ENCODE measurements at places on chromosomes 2 and 18.

GRCh38 chr2:62968168-62968567 is 82.5 kb upstream of the OTX1 start:
- H3K27ac ChIP-seq = no peak overlapping the region
- H3K36me3 ChIP-seq = no peaks in the 10 kb centered on the region
- DNase-seq = no peak
- H3K4me3 ChIP-seq = no peak overlapping the region
- no peaks in the 10 kb centered on the region for H3K27me3 ChIP-seq

DNA sequence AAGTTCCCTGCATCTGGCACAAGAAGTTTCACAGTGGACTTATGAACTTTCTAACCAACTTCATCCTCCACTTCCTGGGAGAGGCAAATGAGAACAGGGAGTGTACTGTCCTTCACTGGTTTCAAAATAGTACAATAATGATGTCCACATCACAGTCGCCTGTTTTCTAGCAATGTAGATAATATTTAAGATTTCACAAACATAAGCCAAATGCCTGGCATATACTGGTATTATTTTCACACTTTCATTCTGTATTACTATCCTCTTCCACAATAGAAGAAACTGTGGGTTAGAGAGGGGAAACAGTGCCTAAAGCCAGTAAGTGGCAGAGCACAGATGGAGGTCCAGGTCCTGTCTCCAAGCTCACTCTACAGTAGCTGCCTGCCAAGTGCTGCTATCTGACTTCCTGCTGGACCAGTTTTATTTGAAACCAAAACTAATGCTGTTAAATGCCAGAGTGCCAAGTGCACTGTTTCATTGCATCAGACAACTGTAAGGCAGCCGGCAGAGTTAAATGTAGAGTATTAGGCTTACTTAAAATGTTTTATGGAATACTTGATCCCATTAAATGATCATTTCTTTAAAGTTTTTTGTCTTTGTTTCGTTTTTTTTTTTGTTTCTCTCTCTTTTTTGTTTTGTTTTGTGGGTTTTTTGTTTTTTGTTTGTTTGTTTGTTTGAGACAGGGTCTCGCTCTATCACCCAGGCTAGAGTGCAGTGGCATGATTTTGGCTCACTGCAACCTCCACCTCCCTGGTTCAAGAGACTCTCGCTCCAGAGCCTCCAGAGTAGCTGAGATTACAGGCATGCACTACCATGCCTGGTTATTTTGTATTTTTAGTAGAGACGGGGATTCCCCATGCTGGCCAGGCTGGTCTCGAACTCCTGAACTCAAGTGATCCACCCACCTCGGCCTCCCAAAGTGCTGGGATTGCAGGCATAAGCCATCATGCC is 15.1 kb downstream of the COBLL1 start:
- H3K36me3 ChIP-seq = no peaks in the 10 kb centered on the region
- no peaks in the 10 kb centered on the region for H3K4me1 ChIP-seq
- no peaks in the 10 kb centered on the region for H3K27me3 ChIP-seq
- H3K4me3 ChIP-seq = no peak overlapping the region
- no peak overlapping the region for H3K27ac ChIP-seq
- DNase-seq = no peak

DNA sequence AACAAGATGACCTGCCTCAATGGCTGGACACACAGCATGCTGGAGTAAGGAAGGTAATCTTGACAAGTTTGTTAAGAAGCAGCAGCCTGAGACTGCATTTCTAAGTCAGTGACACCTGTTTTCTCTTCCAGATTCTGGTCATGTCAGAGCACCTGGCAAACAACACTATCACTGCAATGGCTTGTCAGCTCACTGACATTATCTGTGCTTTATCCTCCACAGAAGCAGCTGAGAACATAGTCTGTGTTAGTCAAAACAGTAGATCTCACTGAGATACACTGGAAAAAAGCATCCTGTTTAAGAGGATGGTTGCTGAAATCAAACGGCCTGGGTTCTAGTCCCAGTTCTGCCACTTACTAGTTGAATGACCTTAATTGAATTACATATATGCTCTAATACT is 355.2 kb downstream of the RIT2 start:
- no peak for DNase-seq
- H3K4me1 ChIP-seq = no peaks in the 10 kb centered on the region
- H3K27me3 ChIP-seq = no peaks in the 10 kb centered on the region
- no peak overlapping the region for H3K4me3 ChIP-seq
- H3K36me3 ChIP-seq = no peaks in the 10 kb centered on the region

DNA sequence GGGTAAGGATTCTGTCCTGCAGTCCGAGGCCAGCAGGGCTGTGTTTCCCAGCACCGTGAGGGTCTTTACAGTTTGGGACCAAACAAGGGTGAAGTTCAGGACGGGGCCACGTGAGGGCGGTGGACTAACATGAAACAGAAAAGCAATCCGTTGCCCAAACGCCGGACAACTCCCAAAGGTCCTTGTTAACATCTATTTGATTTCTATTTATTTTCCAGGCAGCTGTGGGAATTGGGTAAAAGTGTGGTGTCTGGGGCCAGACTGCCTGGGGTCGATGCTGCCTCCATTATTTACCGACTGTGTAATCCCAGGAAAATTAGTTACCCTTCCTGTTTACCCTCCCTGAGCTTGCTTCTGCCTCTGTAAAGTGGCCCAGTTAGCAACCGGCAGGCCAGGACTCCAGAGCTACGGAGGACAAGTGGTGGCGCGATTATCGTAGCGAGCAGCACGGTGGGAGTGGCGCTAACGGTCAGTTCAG is 66.3 kb upstream of the TCF7L1 start:
- peak; percentile 22 for DNase-seq
- H3K4me1 ChIP-seq = no peaks in the 10 kb centered on the region
- no peak overlapping the region for H3K4me3 ChIP-seq
- H3K27ac ChIP-seq = no peak overlapping the region

- no peak overlapping the region for H3K4me3 ChIP-seq
- DNase-seq = no peak
- no peak overlapping the region for H3K27ac ChIP-seq
- H3K36me3 ChIP-seq = no peaks in the 10 kb centered on the region
- H3K27me3 ChIP-seq = peaks cover 11% of the 10 kb centered on the region
- H3K4me1 ChIP-seq = peaks cover 17% of the 10 kb centered on the region
These were observed 6.6 kb upstream of the KANSL1L start for GRCh38 chr2:210177769-210178168.

DNA sequence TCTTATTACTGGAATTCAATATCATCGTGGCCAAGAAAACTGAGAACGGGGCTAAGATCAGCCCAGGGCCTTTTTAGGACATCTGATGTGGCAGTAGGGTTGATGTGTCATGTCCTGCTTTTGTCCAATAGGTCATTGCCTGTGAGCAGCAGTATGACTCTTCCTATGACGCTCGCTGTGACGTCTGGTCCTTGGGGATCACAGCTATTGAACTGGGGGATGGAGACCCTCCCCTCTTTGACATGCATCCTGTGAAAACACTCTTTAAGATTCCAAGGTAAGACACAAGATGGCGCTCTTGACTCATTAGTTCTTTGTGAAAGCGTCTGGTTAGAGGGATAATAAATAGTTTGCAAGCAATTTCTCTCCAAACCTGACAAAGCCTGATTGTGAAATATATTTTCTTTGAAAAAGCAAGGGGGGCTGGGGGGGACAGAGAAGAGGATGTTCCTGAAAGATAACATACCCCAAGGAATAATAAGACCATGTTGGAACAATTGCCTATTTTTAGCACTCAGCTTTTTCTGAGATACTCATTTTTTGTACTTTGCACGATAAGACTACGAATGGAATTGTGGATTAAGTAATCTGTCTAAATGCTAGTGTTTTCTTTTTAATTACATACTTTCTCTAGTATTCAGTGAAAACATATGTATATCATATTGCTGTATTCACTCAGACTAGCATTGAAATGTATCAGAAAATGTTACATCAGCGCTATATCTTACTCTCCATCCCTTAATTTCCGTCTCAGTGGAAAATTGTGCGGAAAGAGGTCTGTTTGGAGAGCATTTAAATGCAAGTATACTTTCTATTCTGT is 58.1 kb downstream of the MYO3B start:
- no peaks in the 10 kb centered on the region for H3K36me3 ChIP-seq
- H3K4me1 ChIP-seq = no peaks in the 10 kb centered on the region
- H3K27me3 ChIP-seq = no peaks in the 10 kb centered on the region
- peak; percentile 33 for DNase-seq

Measured in T-cell (primary cell).